DMS79 (cell line): ENCODE measurements at places on chromosomes 13 and 19.

DNA sequence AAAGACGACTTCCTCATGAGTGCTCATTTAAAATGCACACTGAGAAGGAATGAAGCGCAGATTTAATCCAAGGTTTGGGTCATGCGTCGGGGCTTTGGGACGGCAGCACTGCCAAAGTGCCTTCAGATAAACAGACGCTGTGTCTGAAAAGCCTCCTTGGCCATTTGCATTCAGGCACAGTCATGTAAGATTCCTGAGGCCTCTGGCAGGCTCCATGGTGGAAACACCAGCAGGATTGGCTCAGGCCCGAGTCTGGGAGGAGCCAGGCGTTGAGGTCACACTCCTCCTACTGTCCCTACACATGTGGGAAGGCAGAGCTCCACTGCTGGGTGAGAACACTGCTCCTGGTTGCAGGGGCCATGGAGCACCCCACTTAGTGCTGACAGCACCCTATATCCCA, 113.3 kb upstream of the KL start:
- DNase-seq, result no peak

GRCh38 chr13:101530293-101530692, 77.8 kb downstream of the ITGBL1 start:
- no peak for DNase-seq

DNA sequence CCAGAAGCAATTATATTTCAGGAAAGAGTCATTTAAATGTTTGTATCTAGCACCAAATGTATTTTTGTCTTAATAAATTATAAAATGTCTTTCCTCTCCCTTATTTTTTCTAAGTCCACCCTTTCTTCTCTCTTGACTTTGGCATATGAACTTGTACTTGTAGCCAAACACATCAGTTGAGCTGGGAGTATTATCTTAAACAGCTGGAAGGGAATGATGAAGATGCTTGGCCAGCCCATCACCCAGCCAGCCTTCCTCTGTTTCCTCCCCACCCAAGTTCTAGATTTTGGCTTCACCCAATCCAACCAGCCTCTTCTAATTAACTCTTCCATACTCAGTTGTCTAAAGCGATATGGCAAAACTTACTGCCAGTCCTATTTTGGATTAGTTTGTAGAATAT, 272.5 kb downstream of the ENOX1 start:
- DNase-seq, result no peak

GRCh38 chr19:33171222-33171795, 22.8 kb upstream of the LRP3 start:
- DNase-seq, result no peak

GRCh38 chr13:45704211-45704739, 2.2 kb downstream of the CBY2 start:
- DNase-seq, result no peak

GRCh38 chr13:30151388-30151787, 156.0 kb downstream of the KATNAL1 start:
- DNase-seq, result no peak

DNA sequence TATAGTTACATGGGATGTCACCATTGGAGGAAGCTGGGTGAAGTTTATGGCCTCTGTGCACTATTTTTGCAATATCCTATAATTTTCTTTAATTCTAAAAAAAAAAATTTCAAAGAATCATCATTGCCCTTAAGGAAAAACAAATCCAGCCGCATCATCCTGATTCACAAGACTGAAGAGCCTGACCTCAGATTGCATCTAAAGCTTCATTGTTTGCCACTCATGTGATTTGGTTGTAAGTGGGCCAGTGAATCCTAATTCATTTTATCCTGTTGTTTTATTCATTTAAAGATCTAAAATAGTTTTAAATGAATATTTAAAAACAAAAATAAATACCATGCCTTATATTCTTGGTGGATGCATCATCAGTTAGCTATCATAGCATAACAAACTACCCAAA, 504.5 kb downstream of the TBC1D4 start:
- no peak for DNase-seq

DNA sequence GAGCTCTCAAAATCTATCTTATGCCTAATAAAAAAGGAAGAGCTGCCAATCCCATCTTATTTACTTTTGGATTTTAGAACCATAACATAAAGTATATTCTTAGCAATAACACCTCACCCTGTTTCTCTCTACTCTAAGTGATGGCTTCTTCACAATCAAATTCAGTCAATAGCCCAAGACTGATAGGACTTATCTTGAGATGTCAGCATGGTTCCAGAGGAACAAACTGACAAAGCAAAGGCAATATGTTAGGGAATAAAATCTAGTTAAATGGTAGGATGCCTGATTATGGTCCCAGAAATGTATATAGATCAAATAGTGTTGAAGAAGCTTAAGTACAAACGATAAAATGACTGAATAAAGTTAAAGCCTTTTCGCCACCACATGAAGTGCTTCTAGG, 36.3 kb downstream of the DACH1 start:
- no peak for DNase-seq

- no peak for DNase-seq
These were observed 33.1 kb downstream of the LNX2 start for GRCh38 chr13:27587095-27587746.

- no peak for DNase-seq
These were observed 50.6 kb downstream of the IPO5 start for GRCh38 chr13:98004107-98004506.

DNA sequence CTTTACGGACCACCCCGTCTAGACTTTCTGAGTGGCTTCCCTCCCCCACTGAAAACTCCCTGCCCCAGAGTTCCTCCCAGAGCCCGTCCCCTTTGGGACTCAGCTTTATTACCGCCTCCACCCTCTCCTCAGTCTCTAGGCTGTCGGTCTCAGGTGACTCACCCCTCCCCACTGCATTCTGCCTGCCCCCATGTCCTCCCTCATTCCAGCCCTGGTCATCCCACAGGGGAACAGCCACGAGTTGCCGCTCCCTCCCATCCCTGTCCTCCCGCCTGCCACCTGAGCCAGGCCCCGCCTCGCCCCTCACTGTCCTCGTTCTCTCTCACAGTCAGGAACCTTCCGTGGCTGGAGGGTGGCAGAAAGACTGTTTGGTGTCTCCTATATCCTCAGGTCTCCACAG, 57.3 kb downstream of the SMARCA4 start:
- no peak for DNase-seq

- no peak for DNase-seq
These were observed 16.5 kb downstream of the RXFP2 start for GRCh38 chr13:31755803-31756212.

GRCh38 chr13:106348075-106348840, 187.2 kb downstream of the EFNB2 start:
- DNase-seq, result no peak

DNA sequence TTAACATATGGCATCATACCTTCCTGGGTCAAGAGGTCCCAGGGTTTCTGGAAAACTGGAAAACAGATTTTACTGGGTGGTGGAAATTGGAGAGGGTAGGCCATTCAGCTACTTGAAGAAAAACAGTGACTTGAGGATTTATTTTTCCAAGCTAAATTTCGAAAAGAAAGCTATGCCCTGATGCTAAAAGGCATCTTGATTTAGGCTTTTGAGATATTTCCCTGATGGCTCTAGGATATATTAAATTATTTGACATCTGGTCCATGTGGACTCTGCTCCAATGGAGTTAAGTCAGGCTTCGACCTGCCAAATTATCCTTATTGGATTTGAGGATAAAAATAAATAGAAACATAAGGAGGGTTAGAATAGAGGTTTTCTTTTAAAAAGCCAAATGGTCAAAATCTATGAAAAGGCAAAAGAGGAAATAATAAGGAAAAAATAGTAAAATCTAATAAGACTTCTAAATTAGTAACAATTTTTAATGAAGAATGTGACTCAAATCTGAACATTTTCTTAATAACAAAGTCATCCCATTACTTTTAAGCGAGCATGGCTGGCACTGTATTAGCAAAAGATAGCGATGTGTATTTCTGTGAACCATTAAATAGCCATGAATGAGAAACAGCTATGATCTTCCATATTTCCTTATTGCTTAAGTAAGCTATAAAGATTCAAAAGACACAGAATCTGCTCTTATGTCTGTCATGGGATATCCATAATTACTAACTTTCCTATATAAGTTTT, 190.0 kb upstream of the MIR17HG start:
- DNase-seq, result no peak

- no peak for DNase-seq
These were observed 160.5 kb downstream of the TM9SF2 start for GRCh38 chr13:99661791-99662190.

GRCh38 chr13:20824762-20825476, 51.2 kb upstream of the EEF1AKMT1 start:
- DNase-seq, result no peak
